ENCODE measurements at places on chromosomes 1 and 21.

DNA sequence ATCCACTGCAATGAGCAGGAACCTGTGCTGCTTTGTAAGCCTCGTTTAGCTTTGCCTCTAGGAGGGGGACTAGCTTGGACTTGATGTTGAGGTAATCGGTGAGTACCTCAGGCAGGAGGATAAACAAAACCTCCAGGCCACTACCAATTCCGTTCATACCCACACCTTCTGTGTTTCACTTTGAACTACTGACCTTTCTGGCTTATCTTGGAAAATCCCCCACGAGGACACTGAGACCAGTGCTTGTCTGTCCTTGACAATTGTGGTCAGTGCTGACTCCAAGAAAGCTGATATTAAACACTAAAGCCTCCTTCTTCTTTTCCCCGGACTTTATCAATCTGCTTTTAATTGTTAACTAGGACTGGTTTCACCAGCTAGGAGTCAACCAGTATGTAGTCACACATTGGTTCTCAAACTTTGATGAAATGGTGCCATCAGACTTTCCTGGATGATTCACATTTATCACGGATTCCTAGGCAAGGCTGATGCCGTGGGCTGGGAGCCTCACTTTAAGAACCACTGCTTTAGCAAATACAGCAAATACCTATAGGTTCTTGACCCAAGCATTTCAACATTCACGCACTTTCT lies 52.7 kb downstream of the TGFB2 start:
- H3K36me3 ChIP-seq: no peaks in the 10 kb centered on the region
- H3K27ac ChIP-seq: no peak overlapping the region
- no peak for DNase-seq
- H3K4me1 ChIP-seq: peaks cover 13% of the 10 kb centered on the region

DNA sequence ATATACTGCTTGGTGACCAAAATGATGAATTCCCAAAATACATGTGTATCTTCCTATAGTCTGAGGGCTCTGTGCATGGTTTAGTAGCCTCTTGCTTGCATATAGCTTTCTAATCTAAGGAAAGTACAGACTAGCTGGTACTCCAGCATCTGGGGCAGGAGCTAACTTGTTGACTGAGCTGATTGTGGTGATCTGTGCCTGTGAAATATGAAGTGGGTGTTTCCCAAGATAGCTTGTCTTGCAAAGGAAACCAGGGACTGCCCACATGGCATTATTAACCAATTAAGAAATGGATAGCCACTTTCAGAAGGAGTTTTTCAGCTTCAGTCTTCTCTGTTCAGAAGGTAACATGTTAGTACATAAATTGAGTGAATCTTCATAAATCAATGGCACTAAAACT lies 219.8 kb downstream of the NEGR1 start:
- no peak overlapping the region for H3K4me3 ChIP-seq
- H3K36me3 ChIP-seq: no peaks in the 10 kb centered on the region
- no peaks in the 10 kb centered on the region for H3K4me1 ChIP-seq
- no peak overlapping the region for H3K27ac ChIP-seq
- H3K27me3 ChIP-seq: no peaks in the 10 kb centered on the region

DNA sequence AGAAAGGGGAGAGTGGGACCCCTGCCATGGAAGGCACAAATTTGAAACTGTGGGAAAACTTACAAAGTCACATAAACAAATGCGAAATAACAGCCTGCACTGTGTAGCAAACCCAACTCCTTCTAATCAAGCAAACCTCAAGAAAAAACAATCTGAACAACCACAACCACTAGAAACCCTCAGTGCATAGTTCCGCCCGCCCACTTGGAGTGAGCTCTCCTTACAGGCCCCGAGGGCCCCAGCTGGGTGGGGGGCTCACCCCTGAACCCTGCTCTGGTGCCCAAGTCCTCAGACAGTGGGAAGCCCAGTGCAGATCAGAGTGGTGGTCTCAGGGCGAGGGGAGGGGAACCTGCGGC lies 931 bp upstream of the MXRA8 start:
- H3K4me1 ChIP-seq: peaks cover 52% of the 10 kb centered on the region
- H3K4me3 ChIP-seq: no peak overlapping the region
- no peak overlapping the region for H3K27ac ChIP-seq
- no peak for DNase-seq
- no peaks in the 10 kb centered on the region for H3K27me3 ChIP-seq

DNA sequence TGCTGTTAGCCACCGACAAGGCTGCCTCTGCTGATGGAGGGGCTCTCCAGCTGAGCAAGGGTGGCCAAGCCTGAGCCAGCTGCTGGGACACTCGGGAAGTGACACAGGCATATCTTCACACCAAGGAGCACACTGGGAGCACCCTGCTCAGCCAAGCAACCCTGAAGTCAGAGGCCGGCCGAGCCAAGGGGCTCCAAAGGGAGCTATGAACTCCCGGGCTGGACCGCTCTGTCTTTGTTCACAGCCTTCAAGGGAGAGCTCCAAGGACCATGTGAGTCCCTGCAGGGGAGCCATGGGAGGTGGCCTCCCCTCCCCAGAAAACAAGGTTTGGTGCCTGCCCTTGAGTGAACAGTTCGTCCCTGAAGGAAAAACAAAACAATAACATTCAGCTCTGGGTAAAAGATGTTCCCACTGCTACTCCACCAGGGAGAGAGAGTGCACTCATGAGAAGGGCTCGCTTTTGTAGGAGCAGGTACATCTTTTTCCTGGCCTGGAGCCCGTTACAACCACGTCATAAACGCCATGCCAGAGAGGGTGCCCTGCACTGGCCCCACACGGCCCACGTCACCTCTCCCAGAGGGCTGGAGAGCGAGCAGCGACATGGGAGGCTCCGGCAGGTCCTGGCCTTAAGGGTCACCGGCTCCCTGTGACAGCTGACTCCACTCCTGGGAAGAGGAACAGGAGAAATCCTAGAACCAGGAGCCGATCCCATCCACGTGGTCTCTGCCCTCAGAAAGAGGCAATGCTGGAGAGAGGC lies 56.3 kb upstream of the SLC25A33 start:
- no peaks in the 10 kb centered on the region for H3K27me3 ChIP-seq
- DNase-seq: no peak
- no peak overlapping the region for H3K27ac ChIP-seq
- no peaks in the 10 kb centered on the region for H3K4me1 ChIP-seq

DNA sequence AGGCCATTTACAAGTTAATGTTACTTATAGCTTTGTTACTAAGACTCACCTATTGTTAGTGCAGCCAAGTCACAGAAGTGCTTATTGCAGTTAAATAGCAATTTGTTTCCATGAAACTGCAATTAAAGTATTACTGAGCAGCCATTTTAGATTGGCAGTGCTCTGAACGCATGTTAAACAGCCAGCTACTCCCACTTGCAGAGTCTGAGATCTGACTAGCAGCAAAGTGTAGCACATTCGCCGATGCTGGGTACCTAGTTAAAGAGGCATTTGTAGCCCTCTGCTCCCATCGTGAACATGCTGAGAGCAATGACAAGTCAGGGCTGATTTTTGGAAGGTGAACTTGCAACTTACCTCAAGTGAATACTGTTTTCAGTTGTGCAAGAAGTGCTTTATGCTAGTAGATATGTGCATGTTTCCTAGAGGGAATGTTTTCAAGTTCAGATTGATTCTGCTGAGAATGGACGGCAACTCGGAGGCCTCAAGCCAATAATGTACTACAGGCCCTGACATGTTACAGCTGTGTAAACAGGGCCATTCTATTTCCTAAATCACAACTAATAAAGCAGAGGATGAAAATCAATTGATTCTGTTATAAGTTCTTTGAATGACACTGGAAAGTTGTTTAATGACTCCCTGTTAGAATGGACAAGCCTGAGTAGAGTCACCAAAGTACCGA lies 19.8 kb downstream of the LMO4 start:
- no peak overlapping the region for H3K27ac ChIP-seq
- H3K4me3 ChIP-seq: no peak overlapping the region
- DNase-seq: no peak
- no peaks in the 10 kb centered on the region for H3K27me3 ChIP-seq
- no peaks in the 10 kb centered on the region for H3K4me1 ChIP-seq
- H3K36me3 ChIP-seq: 0 out of 2 replicates have a peak, but pooled peaks cover 4% of the 10 kb centered on the region

DNA sequence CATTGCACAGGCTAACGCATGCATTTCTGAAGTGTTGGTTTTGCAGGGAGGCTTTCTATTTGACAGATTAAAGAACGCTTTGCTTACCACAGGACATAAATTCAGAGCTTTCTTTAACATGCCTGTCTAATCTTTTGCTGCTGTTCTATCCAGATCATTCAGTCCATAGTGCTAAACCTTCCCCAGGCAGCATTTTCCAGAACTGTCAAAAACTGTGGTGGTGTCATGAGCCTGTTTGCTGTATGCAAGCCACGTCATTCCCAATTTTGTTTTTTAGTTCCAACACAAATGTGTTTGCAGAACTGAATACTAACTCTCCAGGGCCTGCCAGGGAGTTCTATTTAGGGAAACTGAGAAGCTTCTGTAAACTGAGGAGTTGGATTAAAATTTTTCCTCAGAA lies 390.5 kb upstream of the LYPLAL1 start:
- no peaks in the 10 kb centered on the region for H3K27me3 ChIP-seq
- DNase-seq: no peak
- no peak overlapping the region for H3K4me3 ChIP-seq
- no peaks in the 10 kb centered on the region for H3K36me3 ChIP-seq
- H3K27ac ChIP-seq: no peak overlapping the region

GRCh38 chr21:42315296-42315891 lies at the start of gene TFF3:
TSS of gene TFF3 (minus strand) at chr21:42315409. CDS start at chr21:42315374, 35 bp downstream.
- no peaks in the 10 kb centered on the region for H3K4me1 ChIP-seq
- no peak for DNase-seq
- no peak within 1 kb of the TSS for H3K4me3 ChIP-seq
- H3K36me3 ChIP-seq: no peaks in the 10 kb centered on the region

GRCh38 chr1:156856282-156856785 lies 2.6 kb downstream of the INSRR start:
- H3K27ac ChIP-seq: no peak overlapping the region
- H3K27me3 ChIP-seq: no peaks in the 10 kb centered on the region
- H3K36me3 ChIP-seq: no peaks in the 10 kb centered on the region
- DNase-seq: no peak

DNA sequence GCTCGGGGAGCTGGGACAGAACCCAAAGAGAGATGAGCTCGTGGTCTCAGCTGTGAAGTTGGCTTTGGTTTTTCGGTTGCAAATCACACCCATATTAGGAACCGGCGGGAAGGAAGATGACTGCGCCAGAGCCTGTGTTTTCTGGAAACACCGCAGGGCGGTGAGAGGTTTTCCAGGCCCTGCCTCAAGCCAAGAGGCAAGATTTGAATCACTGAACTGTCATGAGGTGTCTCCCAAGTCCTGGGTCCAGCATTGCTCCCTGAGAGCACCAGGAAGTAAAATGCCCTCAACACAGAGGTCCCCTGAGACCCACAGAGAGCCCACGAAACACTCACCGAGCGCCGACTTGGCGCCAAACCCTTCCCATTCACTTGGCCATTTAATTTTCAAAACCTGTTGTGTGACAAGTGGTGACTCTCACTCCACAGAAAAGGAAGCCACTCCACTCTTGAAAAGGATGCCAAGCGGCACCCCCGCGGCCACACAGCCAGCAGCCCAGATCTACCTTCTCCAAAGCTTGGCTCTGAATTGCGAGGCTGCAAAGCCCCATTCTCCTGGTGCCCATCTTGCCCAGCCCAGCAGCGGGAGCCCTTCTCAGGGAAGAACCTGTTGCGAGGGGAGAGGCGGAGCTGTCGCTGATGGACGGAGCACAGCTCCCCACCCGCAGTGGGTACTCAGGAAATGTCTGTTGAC lies 99.0 kb upstream of the RUNX3 start:
- no peaks in the 10 kb centered on the region for H3K27me3 ChIP-seq
- H3K4me1 ChIP-seq: peaks cover 8% of the 10 kb centered on the region
- H3K27ac ChIP-seq: no peak overlapping the region
- H3K36me3 ChIP-seq: no peaks in the 10 kb centered on the region
- DNase-seq: no peak

- H3K36me3 ChIP-seq: no peaks in the 10 kb centered on the region
- no peak overlapping the region for H3K4me3 ChIP-seq
- H3K27ac ChIP-seq: no peak overlapping the region
- H3K27me3 ChIP-seq: no peaks in the 10 kb centered on the region
- peaks cover 9% of the 10 kb centered on the region for H3K4me1 ChIP-seq
Measured at GRCh38 chr21:42013376-42013775, 3.2 kb upstream of the ZBTB21 start.

- H3K36me3 ChIP-seq: peaks cover 24% of the 10 kb centered on the region
- H3K27ac ChIP-seq: no peak overlapping the region
- no peaks in the 10 kb centered on the region for H3K27me3 ChIP-seq
Measured at GRCh38 chr1:31055953-31056352, 9.6 kb downstream of the PUM1 start.

GRCh38 chr1:61699911-61700851 lies 24.8 kb downstream of the TM2D1 start:
- H3K36me3 ChIP-seq: peaks cover 19% of the 10 kb centered on the region
- H3K27me3 ChIP-seq: no peaks in the 10 kb centered on the region
- no peak overlapping the region for H3K27ac ChIP-seq
- no peak overlapping the region for H3K4me3 ChIP-seq
- no peaks in the 10 kb centered on the region for H3K4me1 ChIP-seq

GRCh38 chr1:90718411-90719329 lies 1.6 kb upstream of the BARHL2 start:
- peaks cover 16% of the 10 kb centered on the region for H3K27me3 ChIP-seq
- peaks cover 5% of the 10 kb centered on the region for H3K4me1 ChIP-seq
- H3K27ac ChIP-seq: no peak overlapping the region

GRCh38 chr1:189463166-189463565 lies 1014.5 kb downstream of the BRINP3 start:
- no peak overlapping the region for H3K4me3 ChIP-seq
- no peaks in the 10 kb centered on the region for H3K27me3 ChIP-seq
- H3K36me3 ChIP-seq: no peaks in the 10 kb centered on the region
- no peak for DNase-seq

DNA sequence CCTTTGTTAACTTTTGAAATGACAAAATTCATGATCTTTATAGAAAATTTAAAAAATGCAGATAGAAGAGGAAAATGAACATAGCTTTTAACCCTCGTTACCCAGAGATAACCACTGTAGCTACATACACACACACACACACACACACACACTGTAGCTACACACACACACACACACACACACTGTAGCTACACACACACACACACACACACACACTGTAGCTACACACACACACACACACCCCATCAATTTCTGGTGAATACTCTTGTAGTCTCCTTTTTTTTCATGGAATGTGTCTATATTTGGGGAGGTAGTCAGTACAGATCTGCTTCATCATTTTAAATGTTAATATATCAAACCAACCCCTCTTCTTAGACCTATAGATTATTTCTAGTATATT lies 58.5 kb downstream of the SH3BGR start:
- no peaks in the 10 kb centered on the region for H3K36me3 ChIP-seq
- no peaks in the 10 kb centered on the region for H3K27me3 ChIP-seq
- H3K4me1 ChIP-seq: no peaks in the 10 kb centered on the region
